ENCODE measurements at places on chromosomes 11 and 22. TPM values are rescaled to one million over a fixed set of nuclear protein-coding genes. Genes with fewer than 3 reads are reported as not detected.

DNA sequence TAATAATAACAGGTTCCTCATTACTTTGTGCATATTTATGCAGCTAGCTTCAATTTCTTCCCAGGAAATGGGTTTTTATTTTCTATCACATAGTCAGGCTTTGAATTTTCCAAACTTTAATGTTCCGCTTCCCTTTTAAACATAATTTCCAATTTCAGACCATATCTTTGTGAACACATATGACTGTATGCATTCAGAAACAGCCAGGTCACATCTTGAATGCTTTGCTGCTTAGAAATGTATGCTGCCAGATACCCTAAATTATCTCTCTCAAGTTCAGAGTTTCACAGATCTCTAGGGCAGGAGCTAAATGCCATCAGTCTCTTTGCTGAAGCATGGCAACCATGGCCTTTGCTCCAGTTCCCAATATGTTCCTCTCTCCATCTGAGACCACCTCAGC lies 2203.8 kb downstream of the LRRC4C start:
- DNase-seq = no peak

DNA sequence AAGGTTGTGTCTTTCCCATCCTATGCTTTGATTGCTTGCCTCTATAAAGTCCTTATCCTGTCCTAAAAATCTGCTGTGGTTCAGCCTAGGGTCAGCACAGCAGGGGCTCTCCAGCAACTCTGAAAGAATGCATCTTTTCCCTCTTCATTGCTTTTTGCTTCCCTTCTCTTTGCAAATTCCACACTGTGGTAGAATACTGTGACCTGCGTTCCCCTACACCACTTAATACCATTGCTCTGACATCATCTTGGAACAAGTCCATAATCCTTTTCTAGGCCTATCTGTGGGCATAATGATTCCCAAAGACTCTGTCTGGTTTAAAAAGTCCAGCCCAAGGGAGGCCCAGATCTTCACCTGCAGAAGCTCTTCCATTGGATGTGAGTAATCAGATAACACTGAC lies 177.7 kb downstream of the NAV2 start:
- no peak for DNase-seq

GRCh38 chr22:40018051-40018450 lies 23.3 kb downstream of the FAM83F start:
- no peak for DNase-seq

DNA sequence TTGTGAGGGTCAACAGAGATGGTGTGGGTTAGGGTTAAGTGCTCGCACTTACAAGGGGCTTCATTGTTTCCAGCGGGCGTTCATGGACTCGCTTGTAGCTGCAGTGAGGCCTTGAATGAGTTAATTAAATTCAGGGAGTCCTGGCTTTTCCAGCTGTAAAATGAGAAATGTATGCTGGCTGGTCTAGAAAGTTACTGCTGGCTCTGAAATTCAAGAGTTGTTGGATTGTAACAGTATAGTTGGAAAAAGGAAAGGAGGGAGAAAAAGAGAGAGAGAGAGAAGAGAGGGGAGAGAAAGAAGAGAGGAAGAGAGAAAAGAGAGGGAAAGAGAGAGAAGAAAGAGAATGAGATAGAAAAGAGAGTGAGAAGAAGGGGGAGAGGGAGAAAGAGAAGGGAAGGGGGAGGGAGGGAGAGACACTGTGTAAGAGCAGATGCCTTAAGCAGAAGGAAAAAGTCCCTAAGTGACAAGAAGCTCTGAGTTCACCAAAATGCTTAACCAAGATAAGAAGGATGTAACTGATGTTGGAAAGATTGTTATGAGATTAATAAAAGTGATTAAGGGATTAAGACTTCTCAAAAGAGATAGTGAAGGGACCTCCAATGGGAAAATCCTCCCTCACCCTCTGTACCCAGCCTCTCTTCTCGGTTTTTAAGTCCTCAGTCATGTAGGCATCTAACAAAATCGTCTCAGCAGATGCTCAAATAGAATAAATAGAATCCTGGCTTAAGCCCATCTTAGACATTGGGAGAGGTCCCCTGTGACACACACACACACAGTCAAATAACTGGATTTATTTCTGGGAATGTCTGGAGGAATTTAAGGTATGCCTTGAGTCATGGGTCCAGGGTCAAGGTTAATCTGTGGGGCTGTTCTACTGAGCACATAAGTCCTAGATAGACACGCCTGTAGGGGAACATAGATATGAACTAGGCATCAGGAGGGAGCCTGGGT lies 477.9 kb downstream of the MIAT start:
- no peak for DNase-seq

- no peak for DNase-seq
Measured at GRCh38 chr11:17641792-17642350, 77.5 kb upstream of the MYOD1 start.

DNA sequence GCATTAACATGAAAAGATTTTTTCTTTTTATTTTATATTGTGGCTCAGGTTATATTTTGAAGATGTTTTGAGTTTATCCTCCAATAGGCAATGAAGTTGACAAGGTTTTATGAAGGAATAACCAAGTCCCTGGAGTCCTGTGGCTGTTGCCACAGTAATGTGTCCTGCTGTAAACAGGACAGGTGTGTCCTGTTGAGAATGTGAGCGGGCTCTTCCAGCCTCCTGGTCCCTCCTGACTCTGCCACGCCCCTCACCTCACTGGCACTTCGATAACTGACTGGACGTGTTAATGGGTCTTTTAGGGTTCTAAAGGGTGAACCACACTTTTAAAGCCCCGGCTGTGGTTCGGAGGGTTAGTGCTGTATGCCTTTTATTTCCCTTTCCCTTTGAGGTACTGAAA lies 47.8 kb upstream of the OR4B1 start:
- no peak for DNase-seq

GRCh38 chr11:83544846-83545245 lies 258.7 kb upstream of the CCDC90B start:
- no peak for DNase-seq

OR10G4 gene
- 0.06 TPM for polyA plus RNA-seq
